Activated T-cell treated with anti-CD3 and anti-CD28 coated beads, Interleukin-2, amount 50 U/mL, for 72 hours (primary cell): ENCODE measurements at places on chromosomes 7 and 10. TPM values are rescaled to one million over a fixed set of nuclear protein-coding genes. Genes with fewer than 3 reads are reported as not detected.

GRCh38 chr7:98557538-98558031, 59.5 kb upstream of the NPTX2 start:
- no peaks in the 10 kb centered on the region for H3K27me3 ChIP-seq
- no peak overlapping the region for H3K4me3 ChIP-seq
- no peaks in the 10 kb centered on the region for H3K4me1 ChIP-seq

The STK31 gene
- total RNA-seq, result not detected

DNA sequence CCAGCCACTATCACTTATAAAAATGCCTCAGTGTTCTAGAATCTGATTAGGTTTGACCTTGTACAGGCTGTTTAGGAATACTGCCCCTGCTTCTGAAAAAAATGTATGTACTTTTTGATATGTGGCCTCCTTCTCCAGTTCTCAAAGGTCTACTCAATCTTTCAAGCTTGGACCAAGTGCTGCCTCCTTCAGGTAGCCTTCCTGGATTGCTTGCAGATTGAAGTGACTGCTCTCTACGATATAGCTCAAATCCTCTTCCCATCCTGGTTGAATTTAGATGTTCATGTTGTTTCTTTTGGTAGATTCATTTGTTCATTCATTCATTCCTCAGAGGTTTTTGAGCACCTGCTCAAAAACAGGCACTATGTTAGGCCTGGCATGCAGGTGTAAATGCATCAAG, 77.2 kb upstream of the NPTX2 start:
- H3K27me3 ChIP-seq, result peaks cover 9% of the 10 kb centered on the region
- DNase-seq, result no peak
- no peaks in the 10 kb centered on the region for H3K4me1 ChIP-seq
- H3K4me3 ChIP-seq, result no peak overlapping the region
- no peak overlapping the region for H3K27ac ChIP-seq

The ADAM22 gene
- total RNA-seq, result 3.2 TPM

DNA sequence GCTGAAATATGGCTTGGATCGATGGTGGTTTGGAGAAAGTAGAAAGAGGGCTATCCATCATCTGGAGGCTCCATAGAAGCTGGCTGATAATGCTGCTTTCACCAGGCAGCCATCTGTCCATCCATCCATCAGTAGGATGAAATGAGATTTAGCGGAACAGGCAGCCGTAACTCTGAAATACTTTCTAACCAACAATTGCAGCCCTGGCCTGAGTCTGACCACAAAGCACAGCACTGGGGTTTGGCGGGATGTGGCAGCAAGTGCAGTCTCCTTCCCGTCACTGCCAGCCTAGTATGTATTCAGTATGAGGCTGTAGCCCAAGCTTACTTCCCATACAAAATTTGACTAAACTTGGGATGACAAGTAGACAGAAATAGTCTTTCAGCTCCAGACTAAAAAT, 38.0 kb downstream of the R3HCC1L start:
- no peak overlapping the region for H3K4me3 ChIP-seq
- no peak overlapping the region for H3K27ac ChIP-seq
- no peaks in the 10 kb centered on the region for H3K27me3 ChIP-seq
- peaks cover 19% of the 10 kb centered on the region for H3K4me1 ChIP-seq
- H3K36me3 ChIP-seq, result peaks cover 23% of the 10 kb centered on the region

DNA sequence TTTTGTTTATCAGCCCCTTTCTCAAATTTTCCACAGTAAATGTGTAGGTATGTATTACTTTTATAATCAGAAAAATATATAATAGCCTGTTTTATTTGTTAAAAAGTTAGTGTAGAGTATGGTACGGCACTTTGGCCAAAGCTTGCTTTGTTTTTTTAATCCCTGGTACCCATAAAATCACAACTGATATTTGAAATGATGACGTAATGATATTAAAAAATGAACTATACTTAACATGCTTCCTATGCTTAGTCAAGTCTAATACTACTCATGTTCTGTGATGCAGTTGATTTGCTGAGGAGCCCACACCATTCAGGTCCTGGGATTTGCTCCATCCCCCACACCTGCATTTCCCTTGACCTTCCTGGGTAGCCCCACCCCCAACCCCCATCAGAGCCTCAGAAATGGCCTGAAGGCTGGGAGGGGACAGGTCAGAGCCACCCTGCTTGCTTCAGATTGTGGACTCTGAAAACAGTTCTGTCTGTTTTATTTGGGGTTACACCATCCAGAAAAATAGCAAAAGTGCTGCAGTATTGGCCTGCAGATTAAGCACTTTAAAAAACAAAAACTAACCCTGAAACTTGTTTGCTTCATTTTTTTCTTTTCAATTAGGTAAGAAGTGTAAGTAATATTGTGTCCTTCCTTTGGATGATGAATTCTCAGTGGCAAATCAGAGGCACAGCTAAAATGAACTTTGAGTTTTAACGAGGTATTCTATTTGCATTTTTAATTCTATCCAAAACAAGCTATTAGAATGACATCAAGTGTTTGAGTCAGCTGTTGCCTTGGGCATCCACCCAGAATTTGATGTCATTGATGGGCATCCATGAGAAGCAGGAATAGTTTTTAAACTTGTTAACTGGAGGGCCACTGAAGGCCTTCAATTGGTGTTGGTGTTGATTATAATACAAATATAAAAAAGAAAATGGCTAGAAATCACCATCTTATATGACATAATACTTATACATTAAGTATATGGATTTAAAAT, 23.3 kb downstream of the PLCE1 start:
- no peaks in the 10 kb centered on the region for H3K36me3 ChIP-seq
- H3K4me3 ChIP-seq, result no peak overlapping the region
- DNase-seq, result no peak
- peaks cover 11% of the 10 kb centered on the region for H3K27me3 ChIP-seq

DNA sequence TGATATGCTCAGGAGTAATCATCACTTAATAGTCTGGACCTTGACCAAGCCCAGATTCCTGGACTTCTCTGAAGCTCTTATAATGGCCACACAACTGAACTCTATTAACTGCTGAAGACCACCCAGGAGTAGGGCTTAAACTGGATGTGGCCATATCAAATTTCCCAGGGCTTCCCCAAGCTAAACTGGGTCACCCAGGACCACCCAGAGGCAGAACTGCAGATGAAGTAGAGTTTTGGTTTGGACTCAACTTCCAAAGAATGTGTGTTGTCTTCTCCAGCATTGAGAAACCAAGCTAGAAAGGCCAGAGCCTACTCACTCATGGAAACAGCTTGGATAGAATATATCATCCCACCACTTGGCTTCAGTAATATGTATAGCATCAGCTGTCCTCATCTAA, 358.2 kb upstream of the MEOX2 start:
- no peak for DNase-seq
- no peaks in the 10 kb centered on the region for H3K27me3 ChIP-seq
- H3K4me3 ChIP-seq, result no peak overlapping the region
- no peaks in the 10 kb centered on the region for H3K4me1 ChIP-seq
- H3K27ac ChIP-seq, result no peak overlapping the region
- H3K36me3 ChIP-seq, result no peaks in the 10 kb centered on the region

GRCh38 chr10:13993169-13993568, 337.6 kb downstream of the FRMD4A start:
- no peaks in the 10 kb centered on the region for H3K4me1 ChIP-seq
- no peaks in the 10 kb centered on the region for H3K27me3 ChIP-seq
- no peak overlapping the region for H3K27ac ChIP-seq
- no peak for DNase-seq
- no peak overlapping the region for H3K4me3 ChIP-seq
- no peaks in the 10 kb centered on the region for H3K36me3 ChIP-seq

DNA sequence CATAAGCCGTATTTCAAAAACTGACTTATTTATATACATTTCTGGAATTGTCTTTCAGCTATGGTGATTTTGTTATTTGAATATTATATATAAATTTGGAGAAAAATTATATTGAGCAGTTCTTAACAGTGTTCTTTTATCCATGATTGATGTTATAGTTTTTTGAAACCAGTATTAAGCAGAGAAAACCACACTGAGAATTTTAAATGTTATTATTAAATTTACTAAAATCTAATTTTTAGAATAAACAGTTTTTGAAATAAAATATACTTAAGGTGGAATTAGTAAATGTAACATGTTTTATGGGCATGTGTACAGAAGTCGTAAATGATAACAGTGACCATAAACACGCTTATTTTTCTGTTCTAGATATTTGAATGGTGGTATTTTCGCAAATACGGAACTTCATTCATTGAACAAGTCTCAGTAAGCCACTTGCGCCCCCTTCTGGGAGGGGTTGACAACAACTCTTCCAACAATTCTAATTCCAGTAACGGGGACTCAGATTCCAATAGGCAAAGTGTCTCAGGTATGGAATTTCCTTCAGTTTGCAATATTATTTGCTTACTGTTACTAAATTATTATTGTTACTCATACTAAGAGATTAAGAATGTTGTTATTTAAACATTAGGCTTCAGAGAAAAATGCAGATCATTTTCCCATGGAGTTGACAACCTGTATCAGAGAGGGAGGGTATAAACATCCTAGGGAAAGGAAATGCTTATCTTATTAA, 166.1 kb downstream of the ST7 start:
- H3K4me3 ChIP-seq, result no peak overlapping the region
- H3K4me1 ChIP-seq, result peaks cover 2% of the 10 kb centered on the region
- no peaks in the 10 kb centered on the region for H3K36me3 ChIP-seq
- DNase-seq, result peak; percentile 73

DNA sequence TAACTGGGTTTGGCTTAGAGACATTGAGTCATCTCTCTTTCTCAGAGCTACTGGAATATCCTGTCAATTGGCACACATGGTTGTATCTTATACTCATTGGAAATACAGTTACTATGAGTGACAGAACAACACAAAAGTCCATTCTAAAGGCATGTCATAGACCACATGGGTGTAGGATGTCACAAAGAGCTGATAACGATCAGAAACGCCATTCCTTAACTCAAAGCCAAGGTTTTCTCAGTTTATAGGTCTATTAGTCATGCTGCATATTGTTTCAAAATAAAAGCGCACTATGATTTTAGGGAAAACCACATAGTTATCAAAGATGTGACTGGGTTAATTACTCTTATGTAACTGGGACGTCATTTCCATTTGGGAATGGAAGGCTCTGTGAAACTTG, 147.2 kb upstream of the FAM171A1 start:
- no peak overlapping the region for H3K27ac ChIP-seq
- H3K4me1 ChIP-seq, result no peaks in the 10 kb centered on the region
- peaks cover 22% of the 10 kb centered on the region for H3K27me3 ChIP-seq
- H3K36me3 ChIP-seq, result no peaks in the 10 kb centered on the region
- no peak overlapping the region for H3K4me3 ChIP-seq
- DNase-seq, result no peak
